Stimulated activated CD4-positive, alpha-beta T cell treated with anti-CD3 and anti-CD28 coated beads, Interleukin-15, amount 100 ng/mL, for 48 hours (primary cell): ENCODE measurements at places on chromosomes 12 and 14.

GRCh38 chr12:47930634-47931033 lies 25.8 kb upstream of the VDR start:
- DNase-seq = no peak

DNA sequence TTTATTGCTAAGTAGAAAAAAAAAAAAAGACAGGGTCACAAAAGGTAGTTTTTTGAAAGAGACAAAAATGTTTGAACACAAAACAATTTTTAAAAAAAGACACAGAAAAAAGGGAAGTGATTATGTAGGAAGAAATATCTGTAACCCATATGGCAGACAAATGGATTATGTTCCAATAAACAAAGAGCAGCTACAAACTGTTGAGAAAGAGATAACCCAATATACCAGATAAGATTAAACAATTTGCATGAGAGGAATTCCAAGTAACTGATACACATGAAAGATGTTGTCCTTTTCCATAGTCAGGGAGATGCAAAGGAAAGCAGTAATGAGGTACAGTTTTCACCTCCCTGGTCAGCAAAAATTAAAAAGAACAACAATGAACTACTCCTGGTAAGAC lies 44.9 kb downstream of the PTPRR start:
- no peak for DNase-seq

- DNase-seq = no peak
These were observed 20.6 kb upstream of the ST8SIA1 start for GRCh38 chr12:22355011-22355580.

- DNase-seq = no peak
These were observed 107.4 kb downstream of the NCOR2 start for GRCh38 chr12:124459852-124460645.

DNA sequence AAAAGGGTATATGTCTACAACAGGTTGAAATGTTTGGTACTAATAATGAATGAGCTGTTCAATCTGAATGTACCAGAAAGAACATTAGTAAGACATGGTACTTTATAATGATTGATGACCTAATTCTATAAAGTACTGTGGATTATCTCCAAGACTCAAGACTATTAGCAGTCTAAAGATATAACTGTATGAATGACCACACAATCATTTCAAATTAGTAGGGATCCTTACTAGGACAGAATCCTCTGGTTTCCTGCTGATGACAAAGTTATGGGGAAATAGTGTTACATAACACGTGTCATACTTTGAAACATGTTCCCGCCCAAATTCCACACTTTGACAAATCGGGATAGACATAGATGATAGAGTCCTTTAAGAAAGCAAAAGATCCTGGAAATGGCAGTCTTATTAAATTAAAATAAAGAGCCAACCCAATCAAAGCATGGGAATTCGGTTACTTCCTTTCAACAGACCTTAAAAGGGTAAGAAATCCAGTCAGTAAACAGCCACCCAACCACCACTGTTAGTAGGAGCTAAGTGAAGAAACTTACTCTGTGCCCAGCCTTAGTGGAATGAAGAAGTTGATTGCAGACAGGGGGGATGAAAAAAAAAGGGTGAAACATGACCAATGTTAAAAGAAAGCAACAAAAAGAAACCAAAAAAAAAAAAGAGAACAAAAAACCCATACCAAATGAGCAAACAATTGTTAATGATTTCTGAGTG lies 2.8 kb downstream of the VPS29 start:
- no peak for DNase-seq

DNA sequence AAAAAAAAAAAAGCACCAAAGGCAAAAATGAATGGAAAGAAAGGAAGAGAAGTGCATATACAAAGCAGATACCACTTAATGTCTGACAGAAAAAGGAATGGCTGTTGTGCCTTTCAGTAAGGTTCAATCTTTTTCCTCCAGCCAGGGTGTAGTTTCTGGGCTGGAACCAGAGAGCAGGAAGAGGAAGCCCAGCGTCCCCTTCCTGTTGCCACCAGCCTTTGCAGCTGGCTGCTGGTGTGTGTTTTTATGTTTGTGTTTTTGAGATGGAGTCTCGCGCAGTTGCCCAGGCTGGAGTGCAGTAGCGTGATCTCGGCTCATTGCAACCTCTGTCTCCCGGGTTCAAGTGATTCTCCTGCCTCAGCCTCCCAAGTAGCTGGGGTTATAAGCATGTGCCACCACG lies 64.6 kb upstream of the LTA4H start:
- no peak for DNase-seq

GRCh38 chr14:91088585-91089235 lies 25.2 kb upstream of the DGLUCY start:
- DNase-seq = no peak

- DNase-seq = no peak
These were observed 572 bp upstream of the ACSS3 start for GRCh38 chr12:81077329-81077685.

DNA sequence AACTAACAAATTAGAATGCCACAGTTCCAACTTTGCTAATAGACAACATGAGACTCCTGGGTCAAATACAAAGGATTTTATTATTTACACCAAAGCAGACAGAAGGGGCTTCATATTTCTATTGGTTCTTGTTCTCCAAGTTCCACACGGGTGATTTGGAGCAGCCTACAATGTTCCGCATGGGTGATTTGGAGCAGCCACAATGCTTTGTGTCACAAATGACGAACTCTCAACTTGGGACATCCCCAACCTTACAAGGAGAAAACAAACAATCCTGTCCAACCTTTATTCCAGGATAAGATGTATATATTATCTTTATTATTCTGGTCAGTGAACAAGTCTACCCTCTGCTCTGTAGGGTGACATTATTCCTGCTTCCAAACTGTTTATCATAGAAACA lies 694.3 kb upstream of the MGAT4C start:
- DNase-seq = no peak

DNA sequence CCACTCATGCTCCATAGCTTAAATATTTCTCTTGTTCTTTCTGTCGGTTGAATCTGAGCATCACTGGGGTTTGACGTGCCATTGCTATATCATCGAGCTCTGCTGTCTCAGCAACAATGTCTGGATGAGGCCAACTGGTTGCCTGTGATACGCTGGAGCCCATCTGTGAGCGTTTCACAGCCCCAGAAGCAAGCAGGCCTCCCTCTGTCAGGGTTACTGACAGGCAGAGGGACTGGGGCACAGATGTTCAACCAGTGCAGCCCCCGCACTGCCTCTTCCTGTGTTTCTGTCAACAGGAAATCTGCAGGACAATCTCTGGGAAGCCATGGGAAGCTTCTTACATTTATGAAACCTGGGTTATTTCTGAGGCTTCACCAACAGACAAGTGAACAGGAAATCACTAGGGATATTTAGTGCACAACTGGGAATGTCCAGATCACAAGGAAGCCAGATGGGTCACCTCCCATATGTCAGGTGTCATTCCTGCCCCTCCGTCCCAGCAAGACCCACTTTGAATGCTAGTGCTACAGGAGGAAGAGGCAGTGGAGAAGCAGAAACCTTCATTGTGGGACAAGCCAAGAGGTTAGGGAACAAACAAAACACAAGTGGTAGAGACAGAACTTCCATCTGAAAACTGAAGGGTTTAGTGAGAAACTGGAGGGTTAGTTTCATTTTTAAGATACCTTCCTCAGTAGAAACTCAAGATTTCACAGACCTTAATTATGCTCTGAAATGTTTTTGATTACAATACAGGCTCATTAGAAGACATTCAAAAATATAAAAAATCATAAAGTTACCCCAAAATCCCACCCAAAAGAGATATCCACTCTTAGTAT lies 24.1 kb downstream of the DMAC2L start:
- DNase-seq = no peak

DNA sequence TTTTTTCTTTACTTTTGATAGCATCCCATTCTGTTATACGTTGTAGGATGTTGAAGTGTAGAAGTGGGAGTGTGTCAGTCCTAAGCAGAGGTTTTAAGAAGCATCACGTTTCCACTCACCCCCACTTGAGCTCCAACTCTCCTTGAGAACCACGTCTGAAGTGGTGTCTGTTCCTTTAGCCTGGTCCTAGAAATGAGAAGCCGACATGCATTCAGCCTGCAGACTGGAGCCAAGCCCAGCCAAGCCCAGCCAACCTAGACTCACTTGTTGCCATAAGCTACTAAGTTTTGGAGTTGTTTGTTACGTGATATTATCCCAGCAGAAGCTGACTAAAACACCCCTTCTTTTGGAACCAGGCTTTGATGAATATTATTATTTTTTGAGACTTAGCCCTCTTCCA lies 4.4 kb upstream of the ELK3 start:
- no peak for DNase-seq

- DNase-seq = no peak
These were observed 30.5 kb downstream of the TTC6 start for GRCh38 chr14:37625597-37626595.

DNA sequence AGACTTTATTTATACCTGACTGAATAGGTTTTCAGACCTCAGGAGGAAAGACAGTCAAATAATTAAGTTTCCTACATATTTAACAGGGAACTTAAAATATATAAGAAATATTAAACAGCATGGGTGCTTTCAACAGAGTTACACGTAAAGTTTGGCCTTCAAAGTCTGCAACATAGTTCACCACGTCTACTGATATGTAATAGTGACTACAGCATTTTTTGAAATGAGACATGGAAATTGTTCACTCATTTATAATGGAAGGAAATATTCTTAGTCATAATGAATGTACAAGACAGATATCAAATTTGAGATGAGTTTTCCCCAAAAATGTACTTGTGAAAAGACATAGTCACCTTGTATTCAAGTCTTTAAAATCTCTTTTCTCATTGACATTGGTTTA lies 56.7 kb upstream of the KCNMB4 start:
- DNase-seq = no peak

- DNase-seq = no peak
These were observed 211.8 kb downstream of the SNAPC1 start for GRCh38 chr14:61973981-61974380.

DNA sequence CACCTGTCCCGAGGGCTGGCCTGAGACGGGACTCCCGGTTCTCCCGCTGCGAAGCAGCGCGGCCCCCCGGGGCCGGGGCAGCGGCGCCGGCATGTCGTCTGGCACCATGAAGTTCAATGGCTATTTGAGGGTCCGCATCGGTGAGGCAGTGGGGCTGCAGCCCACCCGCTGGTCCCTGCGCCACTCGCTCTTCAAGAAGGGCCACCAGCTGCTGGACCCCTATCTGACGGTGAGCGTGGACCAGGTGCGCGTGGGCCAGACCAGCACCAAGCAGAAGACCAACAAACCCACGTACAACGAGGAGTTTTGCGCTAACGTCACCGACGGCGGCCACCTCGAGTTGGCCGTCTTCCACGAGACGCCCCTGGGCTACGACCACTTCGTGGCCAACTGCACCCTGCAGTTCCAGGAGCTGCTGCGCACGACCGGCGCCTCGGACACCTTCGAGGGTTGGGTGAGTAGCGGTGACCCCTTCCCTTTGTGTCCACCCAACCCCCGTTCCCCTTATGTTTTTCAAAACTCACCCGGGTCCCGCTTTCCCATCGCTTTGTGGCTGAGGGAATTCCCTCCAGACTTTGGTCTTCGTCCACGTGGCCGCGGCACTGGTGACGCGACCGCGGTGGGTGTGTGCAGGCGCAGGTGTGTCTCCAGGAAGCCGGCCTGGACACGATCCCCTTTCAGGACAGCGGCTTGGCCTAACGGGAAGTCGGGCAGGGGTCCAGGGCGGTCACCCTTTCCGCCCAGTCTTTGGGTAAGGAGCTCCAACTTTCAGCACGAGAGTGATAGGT lies 826 bp downstream of the PRKCH start:
- DNase-seq = no peak

GRCh38 chr14:99327458-99328250 lies 55.7 kb upstream of the BCL11B start:
- DNase-seq = no peak

DNA sequence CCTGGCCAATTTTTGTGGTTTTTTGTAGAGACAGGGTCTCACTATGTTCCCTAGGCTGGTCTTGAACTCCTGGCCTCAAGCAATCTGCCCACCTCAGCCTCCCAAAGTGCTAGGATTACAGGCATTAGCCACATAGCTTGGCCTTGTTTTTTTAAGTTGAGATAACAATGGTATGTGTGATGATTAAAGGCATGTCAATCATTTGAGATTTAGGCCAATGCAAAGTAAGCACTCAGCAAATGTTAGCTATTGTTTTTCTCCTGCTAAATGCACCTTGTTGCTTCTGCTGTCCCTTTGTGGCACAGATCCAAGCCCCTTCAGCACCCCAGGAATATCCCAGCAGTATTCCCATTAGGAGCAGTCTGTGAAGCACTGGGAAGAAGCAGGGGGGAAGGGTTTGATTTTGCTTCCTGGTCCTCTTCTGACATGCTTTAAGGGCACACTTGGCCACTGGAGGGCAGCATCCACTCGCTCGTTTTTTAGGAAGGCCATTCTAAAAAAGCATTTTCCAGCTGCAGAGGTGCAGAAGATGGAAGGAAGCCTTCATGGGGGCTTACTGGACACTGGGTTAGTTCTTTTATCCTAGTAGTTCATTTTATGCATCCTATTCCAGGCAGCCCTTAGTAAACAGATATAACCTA lies 70.2 kb upstream of the ZFP36L1 start:
- peak; percentile 32 for DNase-seq

DNA sequence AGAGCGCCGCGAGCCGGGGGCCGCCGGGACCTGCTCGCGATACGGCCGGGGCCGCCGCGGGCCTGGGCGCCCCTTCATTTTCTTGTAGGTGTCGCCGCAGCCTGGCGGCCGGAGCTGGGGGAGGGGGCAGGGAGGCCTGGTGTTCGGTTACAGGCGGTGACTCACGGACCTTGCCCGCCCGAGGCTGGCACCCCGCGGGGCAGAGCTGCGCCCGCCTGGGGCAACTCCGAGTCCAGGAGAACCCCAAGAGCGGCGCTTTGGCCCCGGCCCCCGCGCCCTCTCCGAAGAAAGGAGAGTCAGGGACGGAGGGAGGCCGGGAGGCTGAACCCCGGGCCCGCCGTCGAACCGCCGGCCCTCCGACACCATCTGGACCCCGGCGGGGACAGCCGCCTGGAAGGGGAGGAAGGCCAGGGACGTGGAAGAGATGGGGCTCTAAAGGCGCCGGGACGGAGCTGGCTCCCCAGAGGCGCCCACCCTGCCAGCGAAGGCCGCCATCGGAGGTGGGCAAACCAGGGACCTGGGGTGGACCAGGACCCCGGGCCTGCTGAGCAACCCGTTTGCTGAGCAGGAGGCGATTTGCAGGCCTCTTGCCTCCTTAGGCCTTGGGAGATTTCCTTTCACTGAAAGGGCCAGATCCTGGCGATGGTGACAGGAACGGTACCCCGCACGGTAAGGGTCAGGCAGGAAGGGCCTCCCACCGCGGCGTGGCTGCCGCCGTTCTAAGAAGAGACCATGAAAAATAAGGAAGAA lies 843 bp upstream of the NUAK1 start:
- DNase-seq = no peak

DNA sequence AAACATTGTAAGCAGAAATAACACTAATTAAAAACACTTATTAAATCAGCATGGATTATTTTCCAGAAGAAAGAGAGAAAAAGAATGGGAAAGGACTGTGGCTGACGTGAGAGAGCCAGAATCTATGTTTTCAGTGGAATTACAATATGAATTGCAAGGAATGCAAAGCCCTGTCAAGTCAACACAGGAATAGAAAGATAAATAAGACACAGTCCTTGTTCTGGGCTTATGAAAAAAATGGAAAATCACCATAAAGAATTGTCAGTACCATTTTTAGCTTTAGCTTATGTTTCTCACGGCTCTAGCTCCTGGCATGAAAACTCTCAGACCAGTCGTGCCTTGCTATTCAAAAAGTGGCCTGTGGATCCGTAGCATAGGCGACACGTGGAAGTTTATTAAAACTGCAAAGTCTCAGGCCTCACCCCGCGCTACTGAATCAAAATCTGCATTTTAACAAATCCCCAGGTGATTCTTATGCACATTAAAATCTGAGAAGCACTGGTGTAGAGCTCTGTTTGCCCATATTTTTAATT lies 549.1 kb downstream of the RPS29 start:
- no peak for DNase-seq
